Activated CD4-positive, alpha-beta T cell treated with anti-CD3 and anti-CD28 coated beads for 36 hours (primary cell): ENCODE measurements at places on chromosomes 3 and 15. TPM values are rescaled to one million over a fixed set of nuclear protein-coding genes. Genes with fewer than 3 reads are reported as not detected.

PLA2G4D gene
- not detected for total RNA-seq

KLHL6 gene
- 62.8 TPM for total RNA-seq

FBXL22 gene
- 0.69 TPM for total RNA-seq

DNA sequence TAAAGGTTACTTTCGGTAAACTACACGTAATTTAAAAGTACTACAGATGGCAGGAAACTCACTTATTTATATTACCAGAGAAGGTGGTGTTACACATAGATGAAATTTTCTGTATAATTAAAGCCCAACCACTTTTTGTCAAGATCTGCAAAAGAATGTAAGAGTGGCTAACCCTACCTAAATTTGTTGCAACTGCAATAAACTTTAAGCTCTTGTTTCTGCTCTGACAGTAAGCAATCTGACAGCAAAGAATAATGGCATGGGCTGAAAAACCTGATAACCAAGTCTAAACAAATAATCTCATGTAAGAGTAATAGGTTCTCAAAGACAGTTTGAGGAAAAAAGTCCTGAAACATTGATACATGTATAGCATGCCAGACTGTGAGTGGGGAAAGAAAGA lies 897.3 kb downstream of the TUSC7 start:
- no peak overlapping the region for H3K27ac ChIP-seq
- no peak for DNase-seq
- no peaks in the 10 kb centered on the region for H3K36me3 ChIP-seq
- no peak overlapping the region for H3K4me3 ChIP-seq
- no peaks in the 10 kb centered on the region for H3K4me1 ChIP-seq

DNA sequence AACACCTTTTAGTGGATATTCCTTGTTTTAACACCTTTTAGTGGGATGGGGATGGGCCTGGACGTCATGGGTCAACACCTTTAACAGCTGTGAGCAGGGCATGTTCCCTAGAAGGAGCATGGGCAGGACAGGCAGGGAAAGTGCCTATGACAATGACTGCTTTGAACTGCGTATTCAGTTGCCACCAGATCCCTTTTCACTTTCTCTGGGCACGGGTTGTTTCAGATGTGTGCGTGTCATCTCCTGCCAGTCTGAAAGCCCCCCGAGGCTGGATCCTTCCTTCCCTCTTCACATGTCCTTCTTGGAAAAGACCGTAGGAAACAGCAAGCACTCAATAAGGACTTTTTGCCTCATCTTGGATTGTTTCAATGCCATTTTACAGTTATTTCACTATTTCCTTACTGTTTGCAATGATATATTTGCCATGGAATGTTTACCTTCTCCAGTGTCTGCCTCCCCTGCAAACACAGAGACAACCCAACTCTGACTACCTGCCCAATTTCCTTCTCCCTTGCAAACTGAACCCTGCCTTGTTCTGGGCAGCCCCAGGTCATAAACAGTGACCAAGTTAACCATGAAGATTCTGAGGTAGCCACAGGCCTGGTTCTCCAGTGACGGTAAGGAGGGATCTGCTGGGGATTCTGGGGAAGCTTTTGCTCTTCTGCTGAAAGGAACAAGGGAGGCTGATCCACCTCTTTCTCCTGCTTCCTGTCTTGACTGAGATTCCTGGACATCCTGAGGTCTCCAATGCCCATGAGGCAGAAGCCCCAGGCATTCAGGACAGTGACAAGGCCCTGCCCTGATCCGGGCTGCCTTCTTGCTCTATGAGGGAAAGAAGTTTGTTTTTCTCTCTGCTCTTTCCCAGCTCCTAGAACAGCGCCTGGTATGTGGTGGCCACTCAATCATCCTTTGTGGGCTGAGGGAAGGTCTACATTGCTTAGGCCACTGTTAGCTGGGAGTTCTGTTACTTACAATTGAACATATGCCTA lies 51.8 kb downstream of the NOX5 start:
- no peak overlapping the region for H3K4me3 ChIP-seq
- no peak overlapping the region for H3K27ac ChIP-seq
- peaks cover 2% of the 10 kb centered on the region for H3K4me1 ChIP-seq
- DNase-seq = no peak

DNA sequence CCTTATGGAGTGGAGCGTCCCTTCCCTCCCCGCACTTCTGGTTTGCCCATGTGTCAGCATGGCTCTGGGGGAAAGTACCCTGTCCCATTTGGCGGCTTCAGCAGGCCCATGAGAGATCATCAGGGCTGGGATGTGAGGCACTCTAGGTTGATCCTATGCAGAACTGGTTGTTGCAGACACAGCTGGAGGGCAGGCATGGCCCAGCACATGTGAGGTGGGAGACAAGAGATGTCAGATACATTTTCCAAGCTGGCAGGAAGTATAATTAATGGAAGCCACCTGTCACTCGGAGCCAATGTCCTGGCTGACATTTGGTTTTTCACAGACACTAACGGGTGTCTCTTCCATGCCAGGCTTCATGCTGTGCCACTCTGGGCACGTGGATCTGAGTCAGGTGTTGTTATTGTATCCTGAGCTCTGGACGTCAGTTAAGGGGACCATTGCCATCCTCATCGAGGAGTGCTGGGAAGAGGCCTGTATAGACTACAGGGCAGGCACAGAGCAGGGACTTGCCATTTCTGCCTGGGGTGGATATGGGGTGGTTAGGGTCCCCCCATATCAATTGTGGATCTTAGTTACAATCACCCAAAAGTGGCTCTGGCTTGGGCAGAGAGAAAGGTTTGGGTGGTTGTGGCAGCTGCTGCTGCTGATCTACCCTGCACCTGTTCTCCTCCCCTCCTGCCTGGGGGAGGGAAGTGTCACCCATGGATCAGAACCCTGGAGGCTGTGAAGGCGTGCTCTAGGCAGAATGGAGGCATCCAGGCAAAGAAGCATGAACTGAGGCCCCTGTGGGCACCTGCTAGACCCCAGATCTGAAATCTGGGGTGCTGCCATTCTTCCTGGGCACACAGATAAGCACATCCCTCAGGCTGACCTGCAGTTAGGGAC lies 140.7 kb downstream of the FBLN2 start:
- H3K27me3 ChIP-seq = no peaks in the 10 kb centered on the region
- DNase-seq = no peak
- no peaks in the 10 kb centered on the region for H3K36me3 ChIP-seq
- H3K4me1 ChIP-seq = no peaks in the 10 kb centered on the region
- H3K27ac ChIP-seq = no peak overlapping the region

GRCh38 chr15:73028031-73028430 lies 24.2 kb upstream of the NEO1 start:
- no peaks in the 10 kb centered on the region for H3K36me3 ChIP-seq
- H3K27me3 ChIP-seq = peaks cover 23% of the 10 kb centered on the region
- no peak overlapping the region for H3K27ac ChIP-seq
- H3K4me3 ChIP-seq = no peak overlapping the region
- DNase-seq = no peak
- H3K4me1 ChIP-seq = no peaks in the 10 kb centered on the region

DNA sequence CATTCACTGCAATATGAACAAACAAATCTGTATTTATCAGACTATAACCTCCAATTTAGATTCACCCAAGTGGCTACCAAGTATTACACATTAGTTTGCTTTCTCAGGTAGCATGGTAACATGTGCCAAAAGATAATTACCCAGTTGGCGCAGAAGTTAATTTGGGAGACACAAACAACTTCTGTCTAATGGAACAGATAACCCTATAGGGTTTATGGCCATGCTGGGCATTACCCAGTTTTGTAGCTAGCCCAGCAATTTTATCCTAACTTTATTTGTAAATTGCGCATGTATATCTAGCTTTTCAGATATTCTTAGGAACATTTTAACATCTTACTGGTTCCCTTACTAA lies 780 bp downstream of the RPL22L1 start:
- H3K27me3 ChIP-seq = no peaks in the 10 kb centered on the region
- DNase-seq = no peak
- H3K36me3 ChIP-seq = peaks cover 42% of the 10 kb centered on the region
- H3K27ac ChIP-seq = peak overlapping the region; percentile 99

DNA sequence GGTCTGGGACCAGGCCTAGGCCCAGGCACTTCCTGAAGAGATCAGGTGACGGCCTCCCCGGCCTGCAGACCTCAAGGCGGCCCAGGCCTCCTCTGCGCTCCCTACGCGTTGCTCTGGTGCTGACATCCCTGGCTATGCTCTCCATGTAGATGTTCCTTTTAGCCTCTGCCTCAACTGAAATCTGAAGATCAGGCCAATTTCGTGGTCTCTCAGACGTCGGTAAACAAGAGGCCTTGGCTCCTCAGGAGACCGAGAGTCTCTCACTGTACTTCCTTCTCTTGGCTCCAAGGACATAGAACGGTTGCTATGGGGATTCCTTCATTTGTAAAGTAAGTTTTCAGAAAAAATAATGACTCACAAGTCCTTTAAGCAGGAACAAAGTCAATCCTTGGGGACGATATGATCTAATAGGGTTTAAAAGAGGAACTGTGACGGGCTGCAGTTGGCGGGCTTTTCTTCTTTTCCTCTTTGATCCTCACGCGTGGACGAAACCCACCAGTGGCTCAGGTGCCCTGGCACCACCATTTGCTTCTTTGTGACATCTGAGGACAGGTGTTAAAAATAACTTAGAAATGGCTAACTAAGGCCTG lies 55.6 kb upstream of the CGNL1 start:
- no peak overlapping the region for H3K4me3 ChIP-seq
- H3K27ac ChIP-seq = no peak overlapping the region
- no peak for DNase-seq
- H3K27me3 ChIP-seq = no peaks in the 10 kb centered on the region

DNA sequence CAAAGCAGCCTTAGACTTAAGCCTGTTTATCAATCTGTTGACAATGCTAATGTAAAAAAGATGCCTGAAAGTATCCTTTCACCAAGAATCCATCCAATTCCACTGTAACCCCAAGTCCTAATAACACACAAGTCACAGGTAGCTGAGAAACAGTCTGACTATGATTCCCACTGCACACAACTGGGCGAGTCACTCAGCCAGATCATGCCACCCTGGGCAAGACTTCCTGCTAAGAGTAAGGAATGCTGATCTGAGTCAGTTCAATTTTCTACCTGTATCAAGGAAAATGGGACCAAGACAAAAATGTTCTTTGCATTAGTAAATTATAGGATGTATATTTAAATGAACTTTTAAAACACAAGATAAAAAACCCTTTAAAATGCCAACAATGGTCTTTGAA lies 33.3 kb downstream of the NPTN start:
- DNase-seq = no peak
- H3K36me3 ChIP-seq = peaks cover 5% of the 10 kb centered on the region
- H3K4me3 ChIP-seq = no peak overlapping the region
- H3K27me3 ChIP-seq = no peaks in the 10 kb centered on the region
- H3K27ac ChIP-seq = no peak overlapping the region
- H3K4me1 ChIP-seq = peaks cover 30% of the 10 kb centered on the region

- DNase-seq = no peak
- H3K27ac ChIP-seq = no peak overlapping the region
- no peak overlapping the region for H3K4me3 ChIP-seq
- H3K27me3 ChIP-seq = peaks cover 5% of the 10 kb centered on the region
These were observed 57.8 kb upstream of the TBC1D5 start for GRCh38 chr3:17800232-17800631.

- no peak overlapping the region for H3K4me3 ChIP-seq
- DNase-seq = no peak
- no peak overlapping the region for H3K27ac ChIP-seq
- H3K4me1 ChIP-seq = no peaks in the 10 kb centered on the region
- no peaks in the 10 kb centered on the region for H3K36me3 ChIP-seq
These were observed 51.4 kb downstream of the SLC30A4 start for GRCh38 chr15:45471151-45471550.

DNA sequence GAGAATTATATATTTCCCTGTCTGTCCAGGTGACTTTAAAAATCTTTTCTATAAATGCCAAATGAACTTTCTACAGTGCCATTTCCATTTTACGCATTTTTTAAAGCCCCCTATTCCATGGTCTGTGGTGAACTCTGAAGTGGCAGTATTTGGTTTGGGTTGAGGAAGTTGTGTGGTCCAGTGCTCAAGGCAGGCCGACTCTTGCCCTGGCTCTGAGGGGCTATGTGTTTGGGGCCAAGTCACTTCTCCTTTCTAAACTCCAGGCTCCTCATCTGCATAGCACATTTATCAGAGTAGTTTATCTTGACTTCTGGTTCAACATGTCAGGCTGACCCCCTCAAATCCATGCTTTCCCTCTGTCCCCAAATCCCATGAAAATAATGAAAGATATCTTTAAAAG lies 14.1 kb downstream of the TTC21A start:
- no peaks in the 10 kb centered on the region for H3K4me1 ChIP-seq
- no peak overlapping the region for H3K4me3 ChIP-seq
- no peak overlapping the region for H3K27ac ChIP-seq
- no peak for DNase-seq
- no peaks in the 10 kb centered on the region for H3K36me3 ChIP-seq

DNA sequence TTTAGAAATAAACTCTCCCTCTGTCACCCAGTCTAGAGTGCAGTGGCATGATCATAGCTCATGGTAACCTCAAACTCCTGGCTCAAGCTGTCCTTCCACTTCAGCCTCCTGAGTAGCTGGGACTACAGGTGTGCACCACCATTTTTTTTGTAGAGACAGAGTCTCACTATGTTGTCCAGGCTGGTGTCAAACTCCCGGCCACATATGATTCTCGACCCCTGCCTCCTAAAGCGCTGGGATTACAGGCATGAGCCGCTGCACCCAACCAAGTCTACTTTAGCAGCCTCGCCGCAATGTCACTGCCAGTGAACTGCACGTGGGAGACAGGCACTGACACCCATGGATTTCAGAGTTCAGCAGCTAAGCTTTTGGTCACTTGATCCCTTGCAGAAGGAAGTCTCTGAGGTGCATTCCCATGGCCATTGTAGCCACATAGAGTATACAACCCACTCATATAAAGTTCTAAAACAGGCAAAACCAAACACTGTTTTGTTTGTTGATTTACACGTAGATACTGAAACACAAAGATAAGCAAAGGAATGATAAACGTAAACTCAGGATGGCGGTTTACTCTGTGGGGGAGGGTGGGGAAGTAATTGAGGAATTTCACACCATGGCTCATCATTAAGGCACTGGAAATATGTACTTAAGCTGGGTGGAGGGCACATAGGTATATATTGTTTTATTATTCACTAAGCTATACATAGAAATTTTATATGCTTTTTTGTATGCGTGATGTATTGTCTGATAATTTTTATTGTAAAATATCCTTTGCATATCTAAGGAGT lies 115.0 kb downstream of the MEX3B start:
- no peak for DNase-seq
- H3K36me3 ChIP-seq = no peaks in the 10 kb centered on the region
- H3K27me3 ChIP-seq = peaks cover 3% of the 10 kb centered on the region
- H3K4me3 ChIP-seq = no peak overlapping the region
